Panc1 (cell line): ENCODE measurements at places on chromosomes 5 and 9.

DNA sequence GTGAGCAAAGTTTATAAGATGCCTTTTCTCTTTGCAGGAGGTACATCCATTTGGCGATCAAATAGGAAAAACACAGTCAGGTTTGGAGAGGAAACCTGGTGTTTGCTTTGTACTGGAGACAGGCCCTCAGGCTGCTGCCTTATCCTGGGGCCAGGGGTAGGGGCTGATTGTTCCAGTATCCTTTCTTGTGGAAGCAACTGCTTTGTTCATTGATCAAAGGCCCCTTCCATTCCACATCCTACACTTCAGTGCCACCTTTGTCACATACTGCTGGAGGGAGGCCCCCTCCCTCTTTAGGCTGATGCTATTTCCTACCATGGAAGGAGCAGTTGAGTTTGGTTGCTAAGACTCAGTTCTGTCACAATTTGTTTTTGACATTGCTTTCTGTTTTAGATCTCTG, 778.1 kb downstream of the TLR4 start:
- no peak for DNase-seq

GRCh38 chr9:95095641-95096355, 221.7 kb downstream of the FANCC start:
- DNase-seq, result no peak

GRCh38 chr5:6812800-6813731, 99.8 kb downstream of the TENT4A start:
- DNase-seq, result no peak

DNA sequence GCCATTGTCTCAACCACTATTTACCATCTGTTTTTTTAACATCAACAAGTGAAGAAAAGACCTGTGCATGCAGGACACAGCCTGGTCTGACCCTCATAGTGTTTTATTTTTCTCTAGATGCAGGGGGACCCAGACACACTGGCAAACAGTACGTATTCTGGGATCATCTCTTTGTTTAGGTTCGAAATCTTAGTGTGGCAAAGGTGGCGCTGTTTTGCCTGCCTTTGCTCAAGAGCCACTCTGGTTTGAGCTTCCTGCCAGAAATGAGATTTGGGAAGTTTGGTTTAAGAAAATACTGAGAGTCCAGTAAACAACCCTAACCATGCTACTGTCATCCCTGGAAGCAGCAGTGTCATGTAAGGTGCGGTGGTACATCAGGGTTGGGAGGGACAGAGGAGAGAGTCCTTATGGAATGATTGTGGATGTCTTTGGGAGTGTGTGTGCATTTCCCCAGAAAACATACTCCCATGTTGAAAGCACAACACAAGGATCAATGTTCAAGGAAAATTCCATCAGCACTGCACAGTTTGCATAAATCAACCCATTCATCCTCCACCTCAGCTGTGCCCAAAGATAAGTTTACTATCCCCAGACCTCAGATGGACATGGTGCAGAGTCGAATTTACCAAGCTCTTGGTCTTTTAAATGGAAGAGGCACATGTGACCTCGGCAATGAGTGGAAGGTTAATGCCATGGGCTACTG, 34.0 kb upstream of the FLT4 start:
- no peak for DNase-seq

DNA sequence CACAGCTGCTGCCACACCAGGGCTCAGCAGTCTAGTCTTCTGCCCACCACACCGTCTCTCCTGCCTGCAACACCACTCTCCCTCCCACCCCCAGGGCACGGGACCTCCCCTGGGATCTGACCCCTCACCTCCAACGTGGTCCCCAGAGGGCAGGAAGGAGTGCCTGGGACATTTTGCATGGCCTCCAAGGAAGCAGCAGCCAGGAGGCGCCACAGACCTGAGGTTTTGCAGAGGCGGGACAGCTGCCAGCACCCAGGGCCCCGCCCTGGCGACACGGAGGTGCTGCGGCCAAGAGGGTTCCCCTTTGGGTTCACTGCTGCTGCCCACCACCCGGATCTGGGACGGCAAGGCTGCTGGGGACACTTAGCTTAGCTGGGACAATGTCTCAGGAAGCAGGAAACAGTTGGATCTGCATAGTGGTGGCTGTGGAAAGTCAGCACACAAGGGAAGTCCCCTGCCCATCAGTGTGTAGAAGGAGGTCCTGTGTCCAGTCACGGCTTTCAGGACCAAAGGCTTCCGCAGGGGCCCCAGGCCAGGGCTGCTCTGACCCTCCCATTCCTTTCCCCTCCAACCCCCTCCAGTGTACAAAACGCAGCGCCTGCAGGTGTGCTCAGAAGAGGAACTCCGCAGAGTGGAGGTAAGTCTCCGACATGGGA, 13.8 kb downstream of the PROP1 start:
- no peak for DNase-seq

DNA sequence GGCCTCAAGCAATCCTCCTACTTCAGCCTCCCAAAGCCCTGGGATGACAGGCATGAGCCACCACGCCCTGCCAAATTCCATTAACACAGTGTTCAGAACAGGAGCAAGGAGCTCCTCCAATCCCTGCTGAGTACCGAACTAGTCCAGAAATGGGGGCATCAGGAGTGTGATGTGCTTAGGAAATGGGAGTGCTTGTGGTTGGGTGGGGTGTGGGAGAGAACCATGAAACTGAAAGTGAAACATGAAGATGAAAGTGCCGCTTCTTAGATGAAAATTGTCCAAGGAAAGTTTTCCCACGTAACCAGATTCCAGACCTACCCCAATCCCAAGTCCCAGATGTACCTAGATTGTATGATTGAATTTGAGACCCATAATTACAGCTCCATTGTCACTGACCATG, 16.7 kb upstream of the ZNF131 start:
- no peak for DNase-seq

DNA sequence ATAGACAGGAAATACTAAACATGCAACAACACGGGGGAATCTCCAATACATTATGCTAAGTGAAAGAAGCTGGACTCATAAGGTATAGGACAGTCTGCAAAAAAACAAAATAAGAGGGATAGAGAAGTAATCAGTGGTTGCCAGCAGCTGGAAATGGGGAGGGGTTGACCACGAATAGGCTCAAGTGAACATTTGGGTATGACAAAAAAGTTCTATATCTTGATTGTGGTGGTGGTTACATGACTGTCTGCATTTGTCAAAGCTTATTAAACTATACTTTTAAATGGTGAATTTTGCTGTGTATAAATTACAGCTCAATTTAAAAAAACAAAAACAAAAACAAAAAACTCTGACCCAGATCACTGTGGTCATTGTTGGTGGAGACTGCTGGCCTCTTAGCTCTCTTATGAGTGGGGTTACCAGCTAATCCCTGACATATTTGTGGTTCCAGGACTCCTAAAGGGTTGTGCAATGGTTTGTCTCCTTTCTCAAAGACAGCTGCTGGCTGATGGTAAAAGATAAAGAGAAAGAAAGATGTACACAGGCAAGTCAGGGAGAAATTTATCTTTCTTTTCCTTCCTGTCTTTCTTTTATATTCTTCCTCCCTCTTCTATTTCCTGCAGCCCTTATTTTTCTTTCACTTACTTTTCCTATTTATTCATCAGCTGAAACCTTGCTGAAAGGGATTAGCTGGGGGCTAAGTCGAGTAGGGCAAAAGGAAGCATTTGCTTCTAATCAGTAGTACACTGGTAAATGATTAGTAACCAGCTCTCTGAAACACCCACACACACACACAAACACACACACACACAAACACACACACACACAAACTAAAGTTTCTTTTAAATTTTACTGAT, 42.6 kb upstream of the APC start:
- no peak for DNase-seq

GRCh38 chr5:78547731-78548615, 100.6 kb downstream of the LHFPL2 start:
- no peak for DNase-seq
